ENCODE measurements at places on chromosomes 2 and 18.

GRCh38 chr2:235903782-235904584, 264.2 kb downstream of the GBX2 start:
- no peak for DNase-seq

DNA sequence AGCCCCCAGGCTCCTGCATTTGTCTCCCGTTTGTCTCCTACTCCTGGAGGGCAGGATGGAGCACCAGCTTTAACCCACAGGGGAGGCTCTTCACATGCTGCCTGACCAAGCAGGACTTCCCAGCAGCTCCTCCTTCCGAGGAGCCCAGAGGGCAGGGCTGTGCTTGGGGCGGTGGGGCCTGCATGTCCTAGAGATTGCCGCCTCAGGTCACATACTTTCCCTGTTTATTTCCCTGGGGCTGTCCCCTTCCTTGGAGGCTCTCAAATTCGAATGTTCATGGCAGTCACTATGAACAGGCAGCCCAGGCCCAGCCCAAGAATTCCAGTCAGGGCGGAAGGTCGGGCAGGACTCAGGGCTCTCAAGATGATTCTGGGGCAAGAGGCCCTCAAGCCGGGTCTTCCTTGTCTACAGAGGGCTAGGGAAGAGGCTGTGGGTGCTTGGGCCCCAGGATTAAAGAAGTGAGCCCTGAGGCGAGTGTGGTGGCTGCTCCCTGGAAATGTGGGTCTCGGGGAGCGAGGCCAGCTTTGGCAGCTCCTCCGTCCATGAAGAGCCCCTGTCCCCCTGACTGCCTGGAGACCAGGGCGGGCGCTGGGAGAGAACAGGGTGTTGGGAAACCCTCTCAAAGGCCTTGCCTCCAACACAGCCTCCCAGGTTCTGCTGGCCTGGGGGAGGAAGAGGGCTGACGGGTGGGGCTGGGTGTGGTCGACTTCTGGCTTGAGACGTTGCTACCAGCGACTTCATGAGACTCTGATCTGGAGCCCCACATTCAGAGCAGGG, 48.9 kb upstream of the HPCAL1 start:
- DNase-seq: no peak

DNA sequence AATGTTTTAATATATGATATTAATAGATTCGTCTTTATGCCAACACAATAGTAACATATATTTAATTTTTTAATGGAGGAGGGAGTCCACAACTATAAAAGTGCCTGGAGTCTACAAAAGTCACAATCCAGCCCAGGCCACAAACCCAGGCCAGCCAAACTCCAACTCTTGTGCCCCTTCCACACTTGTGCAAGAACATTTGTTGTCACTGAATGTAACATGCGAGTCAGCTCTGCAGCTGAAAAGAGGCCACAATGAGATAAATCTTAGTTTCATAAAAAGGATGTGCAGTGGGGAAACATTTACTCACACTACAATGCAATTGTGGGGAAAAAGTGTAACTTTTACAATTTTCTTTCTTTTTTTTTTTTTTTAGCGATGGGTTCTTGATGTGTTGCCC, 110.8 kb downstream of the MCFD2 start:
- no peak for DNase-seq

- no peak for DNase-seq
Measured at GRCh38 chr2:169001116-169001815, 29.9 kb downstream of the ABCB11 start.

DNA sequence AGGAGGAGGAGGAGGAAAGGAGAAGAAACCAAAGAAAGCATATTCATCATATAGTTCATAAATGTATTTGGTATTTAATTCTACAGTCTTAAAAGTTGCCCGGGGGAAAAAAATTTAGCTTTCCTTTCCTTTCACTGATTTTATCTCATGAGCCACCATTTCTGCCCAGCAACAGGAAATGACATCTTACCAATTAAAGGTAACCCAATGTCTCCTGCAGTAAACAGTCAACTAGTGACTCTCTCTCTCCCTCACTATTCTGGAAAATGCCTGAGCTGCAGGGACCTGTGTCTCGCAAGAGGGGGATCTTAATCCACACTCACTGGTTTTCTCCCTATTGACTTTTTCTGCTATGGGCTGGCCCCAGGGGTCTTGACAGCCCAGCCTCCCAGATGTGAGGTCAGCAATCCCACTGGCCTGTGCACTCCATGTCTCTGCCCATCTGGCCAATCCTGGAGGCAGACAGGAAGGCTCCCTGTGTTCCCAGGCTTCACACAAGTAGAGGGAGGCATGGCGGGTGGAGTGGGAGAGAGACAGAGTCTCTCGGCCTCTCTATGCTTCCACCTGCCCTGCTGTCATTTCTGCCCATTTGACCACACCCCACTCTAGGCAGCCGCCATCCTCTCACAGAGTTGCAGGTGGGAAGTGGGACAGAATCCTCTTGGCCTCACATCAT, 85.4 kb upstream of the CABLES1 start:
- DNase-seq: no peak

DNA sequence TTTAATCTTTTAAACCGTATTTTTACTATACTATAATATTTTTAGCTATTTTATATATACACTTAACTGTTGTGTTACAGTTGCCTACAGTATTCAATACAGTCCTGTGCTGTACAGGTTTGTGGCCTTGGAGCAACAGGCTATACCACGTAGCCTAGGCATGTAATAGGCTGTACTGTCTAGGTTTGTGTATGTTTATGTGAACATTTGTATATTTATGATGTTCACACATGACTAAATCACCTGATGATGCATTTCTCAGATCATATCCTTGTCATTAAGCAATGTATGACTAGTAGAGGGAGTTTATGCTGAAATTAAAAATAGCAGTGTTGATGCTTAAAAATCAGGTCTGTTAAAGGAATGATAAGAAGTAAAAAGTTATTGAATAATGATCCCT, 92.3 kb upstream of the RANBP2 start:
- no peak for DNase-seq

- no peak for DNase-seq
Measured at GRCh38 chr2:202101026-202101579, 28.0 kb downstream of the KIAA2012 start.

GRCh38 chr2:168495524-168495923, 39.5 kb downstream of the CERS6 start:
- no peak for DNase-seq

DNA sequence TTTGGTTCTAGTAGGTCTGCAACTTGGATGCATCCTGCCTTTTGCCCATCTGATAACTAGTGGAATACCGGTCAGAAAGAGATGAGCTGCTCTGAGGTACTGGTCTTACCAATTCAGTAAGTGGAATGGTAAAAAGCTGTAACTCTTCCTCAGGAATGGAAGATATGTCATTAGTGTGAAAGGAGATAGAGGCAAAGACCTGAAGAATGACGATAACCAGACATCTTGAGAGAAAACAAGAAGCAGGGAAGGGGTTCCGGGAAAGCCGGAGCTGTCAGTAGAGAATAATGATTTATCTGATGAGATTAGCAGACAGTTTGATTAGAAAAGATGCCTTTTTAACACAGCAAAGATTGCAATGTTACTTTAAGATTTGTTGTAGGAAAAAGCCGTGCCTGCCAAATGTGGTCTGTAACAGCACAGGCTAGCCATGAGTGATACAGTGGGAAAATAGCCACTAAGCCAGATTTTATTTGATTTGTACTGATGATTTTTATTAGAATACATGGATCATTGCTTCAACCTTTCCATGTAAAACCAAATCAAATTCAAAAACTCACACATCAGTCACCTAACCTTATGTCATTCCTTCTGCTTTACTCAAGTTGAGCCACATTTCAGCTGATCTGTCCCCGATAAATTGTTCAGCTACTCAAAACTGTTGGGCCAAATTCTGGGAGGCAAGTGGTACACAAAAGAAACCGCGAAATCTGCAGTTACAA, 110.0 kb downstream of the TCF4 start:
- DNase-seq: no peak

DNA sequence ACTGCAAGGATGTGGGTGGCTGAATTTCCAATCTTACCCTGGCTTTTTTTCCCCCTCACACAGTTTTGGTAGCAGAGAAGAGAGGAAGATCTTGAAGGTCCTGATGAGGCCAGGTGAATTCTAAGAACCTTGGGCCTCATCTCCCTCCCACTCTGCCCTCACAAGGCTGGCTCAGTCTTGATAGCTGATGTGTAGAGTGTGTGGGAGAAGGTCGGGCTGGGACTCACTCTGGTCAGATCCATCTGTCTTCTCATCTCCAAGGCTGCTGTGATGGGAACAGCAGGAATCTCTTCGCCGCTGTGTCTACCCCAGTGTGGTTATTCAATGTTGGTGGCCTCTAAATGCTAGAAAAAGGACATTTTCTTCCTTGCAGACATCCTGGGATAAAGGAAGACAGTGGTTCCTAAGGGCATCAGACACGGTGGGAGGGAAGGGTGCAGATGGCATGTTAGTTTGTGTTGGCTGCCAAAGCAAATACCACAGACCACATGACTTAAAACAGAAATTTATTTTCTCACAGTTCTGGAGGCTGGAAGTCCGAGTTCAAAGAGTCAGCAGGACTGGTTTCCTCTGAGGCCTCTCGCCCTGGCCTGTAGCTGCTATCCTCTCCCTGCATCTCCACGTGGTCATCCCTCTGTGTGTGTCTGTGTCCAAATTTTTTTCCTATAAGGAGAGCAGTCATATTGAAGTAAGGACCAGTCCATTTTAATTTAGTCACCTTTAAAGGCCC, 37.6 kb upstream of the MGAT4A start:
- peak; percentile 13 for DNase-seq

DNA sequence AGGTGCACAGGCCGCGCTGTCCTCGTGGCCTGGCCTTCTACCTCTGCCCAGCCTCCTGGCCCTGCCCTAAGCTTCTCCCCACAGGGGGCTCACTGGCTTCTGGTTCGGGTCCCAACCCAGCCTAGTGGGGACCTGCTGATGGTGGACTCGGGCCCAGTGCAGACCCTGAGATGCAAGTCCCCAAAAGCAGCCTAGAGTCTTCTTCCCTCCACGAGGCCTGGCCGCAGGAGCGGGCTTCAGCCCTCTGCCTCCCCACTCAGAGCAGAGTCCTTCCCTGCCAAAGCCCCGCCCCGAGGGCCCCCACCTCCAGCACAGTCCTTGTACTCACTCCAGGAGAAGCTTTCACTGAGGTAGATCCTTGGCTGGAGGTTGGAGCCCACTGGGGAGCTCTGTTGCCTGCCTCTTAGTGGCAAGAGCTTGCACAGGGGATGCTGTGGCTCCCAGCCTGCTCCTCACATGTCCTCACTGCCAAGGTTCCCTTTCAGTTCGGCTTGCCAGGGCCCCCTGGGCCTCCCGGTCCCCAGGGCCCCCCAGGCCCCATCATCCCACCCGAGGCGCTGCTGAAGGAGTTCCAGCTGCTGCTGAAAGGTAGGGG, 3.6 kb downstream of the ERFE start:
- DNase-seq: no peak

DNA sequence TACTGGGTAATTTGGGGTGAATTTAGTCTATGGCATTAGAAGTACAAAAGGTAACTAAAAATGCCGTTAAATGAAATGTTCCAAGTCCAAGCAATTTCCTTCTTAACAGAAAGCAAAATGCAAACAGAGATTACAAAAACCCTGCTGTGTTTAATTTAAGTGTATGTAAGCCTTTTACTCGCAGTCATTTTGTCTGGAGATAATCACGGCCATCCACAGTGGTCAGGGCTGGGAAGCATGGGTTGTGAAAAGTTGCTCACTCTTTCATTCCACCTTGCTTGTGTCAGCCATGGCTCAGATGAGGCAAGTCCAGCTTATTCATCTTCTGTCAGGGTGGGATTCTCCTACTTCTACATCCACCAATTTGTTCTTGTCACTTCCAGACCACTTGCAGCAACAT, 983.6 kb upstream of the ZEB2 start:
- DNase-seq: no peak

DNA sequence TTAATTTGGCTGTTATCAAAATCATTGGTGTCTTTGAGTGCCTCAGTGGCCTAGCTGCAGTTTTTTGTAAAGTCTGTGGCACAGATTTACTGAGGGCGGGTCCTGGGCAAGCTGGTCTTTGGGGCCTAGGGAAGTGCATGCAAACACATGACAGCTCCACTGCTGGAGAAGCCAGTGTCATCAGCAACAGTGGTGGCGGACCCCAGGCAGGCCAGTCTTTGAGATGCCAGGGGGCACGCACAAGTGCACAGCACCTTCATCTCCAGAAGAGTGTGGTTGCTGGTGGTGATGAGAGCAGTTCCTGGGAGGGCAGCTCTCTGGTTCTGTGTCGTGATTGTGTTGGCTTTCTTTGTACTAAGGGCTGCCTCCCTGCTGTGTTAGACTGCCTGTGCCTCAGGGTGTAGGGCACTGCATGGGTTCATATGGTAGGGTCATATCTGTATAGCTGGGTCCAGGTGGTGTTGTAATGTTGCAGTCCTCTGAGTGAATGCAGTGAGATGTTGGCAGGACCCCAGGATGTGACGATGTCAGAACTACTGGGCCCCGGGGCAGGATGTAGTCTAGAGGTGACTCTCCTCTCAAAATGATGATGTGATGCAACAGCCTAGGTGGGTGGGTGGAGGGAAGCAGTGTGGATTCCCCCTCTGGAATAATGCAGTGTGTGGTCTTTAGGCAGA, 646.7 kb upstream of the CDH2 start:
- DNase-seq: no peak

- DNase-seq: no peak
Measured at GRCh38 chr2:31228717-31229116, 5.2 kb upstream of the EHD3 start.

DNA sequence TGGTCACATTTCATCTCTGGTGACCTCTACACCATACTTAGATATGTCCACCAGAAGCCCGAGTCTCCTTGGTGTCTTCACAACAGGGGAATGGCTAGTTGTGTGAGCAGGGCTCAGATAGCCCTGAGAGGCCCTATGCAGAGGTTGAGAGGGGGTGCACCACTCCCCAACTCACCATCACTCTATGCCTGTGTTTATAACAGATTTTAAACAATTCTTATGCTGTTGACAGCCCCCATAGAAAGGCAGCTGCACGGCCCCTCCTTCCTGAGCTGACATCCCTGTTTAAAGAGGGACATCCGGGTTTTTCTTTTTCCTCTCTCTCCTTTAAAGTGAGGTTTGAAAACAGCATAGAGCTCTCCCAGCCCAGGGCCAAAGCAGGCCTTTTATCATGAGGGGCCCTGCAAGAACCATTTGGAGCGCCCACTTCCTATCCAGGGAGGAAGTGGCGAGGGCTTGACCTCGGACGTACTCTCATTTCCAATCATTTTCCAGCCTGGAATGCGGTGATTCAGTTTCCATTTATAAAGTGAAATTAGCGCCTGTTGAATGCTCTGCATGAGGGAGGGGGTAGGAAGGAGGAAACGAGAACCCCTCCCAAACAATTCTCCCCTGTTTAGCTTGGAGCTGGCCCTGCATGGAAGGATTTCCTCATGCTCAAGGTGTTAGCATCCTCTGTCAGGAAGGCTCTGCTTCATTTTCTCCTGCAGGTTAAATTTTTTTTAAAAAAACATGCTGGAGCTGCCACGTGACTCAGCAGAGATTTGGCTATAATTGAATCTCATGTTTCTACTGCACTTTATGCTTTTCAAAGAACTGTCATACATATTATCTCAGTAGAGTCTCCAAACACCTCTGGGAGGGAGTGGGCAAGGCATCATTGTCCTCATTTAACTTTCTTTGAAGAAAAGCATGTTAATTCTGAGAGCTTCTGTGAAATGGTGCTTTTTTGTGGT, 117.5 kb downstream of the DDX1 start:
- DNase-seq: no peak

DNA sequence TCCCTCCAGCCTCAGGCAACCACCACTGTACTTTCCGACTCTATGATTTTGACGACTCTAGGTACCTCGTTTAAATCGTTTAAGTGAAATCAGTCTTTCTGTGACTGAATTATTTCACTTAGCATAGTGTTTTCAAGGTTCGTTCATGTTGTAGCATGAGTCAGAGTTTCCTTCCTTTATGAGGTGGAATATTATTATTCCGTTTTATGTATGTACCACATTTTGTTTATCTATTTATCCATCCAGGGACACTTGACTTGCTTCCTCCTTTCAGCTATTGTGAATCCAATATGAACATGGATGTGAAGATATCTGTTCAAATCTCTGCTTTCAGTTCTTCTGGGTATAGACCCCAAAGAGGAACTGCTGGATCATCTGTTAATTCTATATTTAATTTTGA, 19.1 kb downstream of the IL1R2 start:
- no peak for DNase-seq
